ENCODE measurements at places on chromosomes 1 and 21. TPM values are rescaled to one million over a fixed set of nuclear protein-coding genes. Genes with fewer than 3 reads are reported as not detected.

DNA sequence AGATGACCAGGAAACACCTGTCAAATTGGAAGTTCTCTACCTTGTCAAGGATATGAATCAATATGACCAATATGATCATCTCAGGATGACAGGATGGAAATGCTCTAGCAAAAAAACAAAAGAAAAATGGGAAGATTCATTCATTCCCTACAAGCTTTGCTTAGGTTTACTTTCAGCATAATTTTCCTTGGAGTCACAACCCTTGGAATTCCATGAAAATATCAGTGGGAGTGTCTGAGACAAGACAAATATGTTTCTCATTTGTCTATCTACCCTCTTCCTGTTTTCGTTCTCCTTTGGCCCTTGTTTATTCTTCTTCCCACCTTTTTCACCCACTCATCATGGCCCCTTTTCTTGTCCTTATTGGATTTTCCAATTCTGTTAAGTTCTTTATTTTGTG lies 50.6 kb downstream of the COLGALT2 start:
- H3K27me3 ChIP-seq, result no peaks in the 10 kb centered on the region
- no peak overlapping the region for H3K27ac ChIP-seq
- no peaks in the 10 kb centered on the region for H3K36me3 ChIP-seq
- DNase-seq, result no peak

GRCh38 chr1:184820218-184820750 lies 65.6 kb upstream of the EDEM3 start:
- no peaks in the 10 kb centered on the region for H3K27me3 ChIP-seq
- H3K36me3 ChIP-seq, result peaks cover 67% of the 10 kb centered on the region
- peaks cover 47% of the 10 kb centered on the region for H3K4me1 ChIP-seq
- DNase-seq, result no peak

- DNase-seq, result no peak
- H3K4me3 ChIP-seq, result no peak overlapping the region
- no peaks in the 10 kb centered on the region for H3K36me3 ChIP-seq
- peaks cover 14% of the 10 kb centered on the region for H3K4me1 ChIP-seq
- no peak overlapping the region for H3K27ac ChIP-seq
Measured at GRCh38 chr1:201838381-201838780, 9.4 kb downstream of the IPO9 start.

- no peaks in the 10 kb centered on the region for H3K27me3 ChIP-seq
- H3K4me1 ChIP-seq, result no peaks in the 10 kb centered on the region
- no peak for DNase-seq
- no peaks in the 10 kb centered on the region for H3K36me3 ChIP-seq
Measured at GRCh38 chr1:180837020-180837419, 75.7 kb upstream of the KIAA1614 start.

GRCh38 chr21:35467566-35467965 lies 418.5 kb upstream of the RUNX1 start:
- H3K4me1 ChIP-seq, result no peaks in the 10 kb centered on the region
- H3K36me3 ChIP-seq, result no peaks in the 10 kb centered on the region
- H3K4me3 ChIP-seq, result no peak overlapping the region
- H3K27ac ChIP-seq, result no peak overlapping the region
- no peaks in the 10 kb centered on the region for H3K27me3 ChIP-seq

DNA sequence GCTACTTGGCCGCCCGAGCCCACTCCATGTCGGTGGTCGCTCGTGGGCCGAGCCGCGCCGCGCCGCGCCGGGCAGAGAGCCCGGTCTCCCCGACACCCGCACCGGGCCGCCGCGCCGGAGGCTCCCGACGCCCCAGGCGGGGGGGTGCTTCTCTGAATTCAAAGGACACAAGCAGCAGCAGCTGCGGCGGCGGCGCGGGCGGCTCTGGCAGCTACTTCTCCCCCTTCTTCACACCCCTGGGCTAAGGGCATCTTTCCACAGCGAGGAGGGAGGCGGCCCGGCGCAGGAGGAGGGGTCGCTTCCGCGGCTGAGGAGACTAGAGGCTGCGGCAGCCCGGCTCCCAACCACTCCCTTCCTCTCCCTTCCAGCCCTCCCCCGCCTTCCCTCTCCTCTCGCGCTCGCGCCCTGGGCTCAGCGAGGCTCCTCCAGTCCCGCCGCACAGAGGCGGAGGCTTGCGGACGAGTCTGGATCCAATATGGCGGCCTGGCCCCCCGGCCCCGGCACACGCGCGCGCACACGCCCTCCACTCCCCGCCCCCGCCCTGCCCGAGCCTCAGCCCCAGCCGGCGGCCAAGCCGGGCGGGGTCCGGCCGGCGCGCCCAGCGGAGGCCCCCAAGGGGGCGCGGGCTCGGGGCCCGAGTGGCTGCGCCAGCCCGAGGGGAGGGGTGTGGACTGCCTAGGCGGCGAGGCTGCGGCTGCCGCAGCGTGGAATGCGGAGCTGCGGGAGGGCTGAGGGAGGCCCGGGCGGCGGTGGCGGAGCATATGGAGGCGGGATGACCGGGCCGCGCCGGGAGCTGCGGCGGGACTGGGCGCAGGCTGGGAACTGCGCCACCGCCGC lies at the start of gene CDC42BPA:
CDC42BPA (minus strand) TSS at position 477 of the 837 bp plus-strand sequence. CDS start 1,310 bp downstream, outside the sequence.
- no peaks in the 10 kb centered on the region for H3K36me3 ChIP-seq
- peak within 1 kb of the TSS; percentile 87 for H3K4me3 ChIP-seq
- peak within 1 kb of the TSS; percentile 96 for H3K27ac ChIP-seq

GRCh38 chr1:58290685-58291372 lies 255.7 kb downstream of the OMA1 start:
- H3K36me3 ChIP-seq, result no peaks in the 10 kb centered on the region
- no peak for DNase-seq

DNA sequence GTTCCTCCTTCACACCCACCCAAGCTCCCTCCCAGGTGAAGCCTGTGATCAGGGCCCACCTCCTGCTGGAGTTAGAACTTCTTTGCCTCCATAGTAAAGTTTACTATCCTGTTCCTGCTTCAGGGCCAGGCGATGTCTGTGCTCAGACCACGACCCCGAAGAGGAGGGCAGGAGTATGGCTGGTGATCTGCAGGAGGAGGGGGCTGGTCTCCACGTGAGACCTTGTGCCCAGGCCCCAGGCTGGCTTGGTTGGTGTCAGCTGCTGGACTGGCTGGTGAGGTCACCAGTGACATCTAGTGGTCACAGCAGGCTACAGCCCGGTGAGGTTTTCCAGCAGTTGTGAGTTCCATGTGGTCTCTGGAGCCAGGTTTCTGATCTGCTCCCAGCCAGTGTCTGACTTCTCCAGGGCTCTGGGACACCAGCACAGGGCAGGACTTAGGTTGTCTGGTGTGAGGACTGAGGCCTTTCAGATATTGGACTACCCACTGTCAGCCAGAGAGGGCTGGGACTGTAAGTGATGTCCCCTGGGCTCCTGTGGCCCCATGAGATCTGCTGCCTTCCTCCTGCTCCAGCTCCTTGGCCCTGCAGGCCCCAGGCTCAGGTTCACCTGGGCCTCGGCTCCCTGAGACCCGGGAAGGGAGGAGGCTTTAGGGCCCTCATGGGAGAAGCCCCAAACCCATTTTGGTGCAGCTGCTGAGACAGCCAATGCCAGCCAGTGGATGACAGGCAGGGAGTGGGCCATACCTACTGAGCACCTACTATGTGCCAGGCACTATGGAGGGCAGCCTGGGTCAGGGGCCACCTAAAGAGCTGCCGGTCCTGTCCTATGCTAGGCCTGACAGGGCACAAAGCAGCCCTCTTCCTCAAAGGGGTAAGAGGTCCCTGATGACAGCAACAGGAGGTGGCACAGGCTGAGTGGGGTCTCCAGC lies 6.0 kb upstream of the UBL4B start:
- no peaks in the 10 kb centered on the region for H3K4me1 ChIP-seq
- no peaks in the 10 kb centered on the region for H3K36me3 ChIP-seq
- no peak overlapping the region for H3K27ac ChIP-seq
- no peak for DNase-seq
- no peaks in the 10 kb centered on the region for H3K27me3 ChIP-seq

DNA sequence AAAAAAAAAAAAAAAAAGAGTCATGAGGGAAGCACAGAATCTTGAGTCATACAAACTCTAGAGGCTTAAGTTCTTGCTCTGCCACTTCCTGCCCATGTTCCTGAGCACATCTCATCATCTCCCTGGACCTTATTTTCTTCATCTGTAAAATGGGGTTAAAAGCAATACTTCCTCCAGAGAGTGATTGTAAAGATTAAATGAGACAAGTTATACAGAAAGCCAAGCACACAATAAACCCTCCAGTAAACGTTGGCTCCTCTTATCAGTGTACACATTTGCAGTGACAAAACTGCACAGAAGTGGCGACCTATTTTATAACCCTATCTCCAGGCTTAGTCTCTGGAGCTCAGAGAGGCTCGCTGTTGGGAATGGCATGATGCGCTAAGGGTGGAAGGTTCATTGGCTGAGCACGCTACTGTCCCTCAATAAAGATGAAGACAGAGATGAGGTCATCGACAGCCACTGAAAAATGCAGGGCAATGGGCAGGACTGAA lies 82.1 kb downstream of the RRAGC start:
- DNase-seq, result no peak
- H3K27ac ChIP-seq, result no peak overlapping the region
- H3K4me3 ChIP-seq, result no peak overlapping the region
- H3K36me3 ChIP-seq, result no peaks in the 10 kb centered on the region

GRCh38 chr1:75539230-75540116 lies 71.4 kb downstream of the SLC44A5 start:
- H3K27me3 ChIP-seq, result no peaks in the 10 kb centered on the region
- no peak overlapping the region for H3K27ac ChIP-seq
- H3K4me3 ChIP-seq, result no peak overlapping the region
- no peaks in the 10 kb centered on the region for H3K36me3 ChIP-seq
- H3K4me1 ChIP-seq, result no peaks in the 10 kb centered on the region
- no peak for DNase-seq

- no peak for DNase-seq
- peaks cover 10% of the 10 kb centered on the region for H3K4me1 ChIP-seq
- no peak overlapping the region for H3K4me3 ChIP-seq
- H3K27me3 ChIP-seq, result no peaks in the 10 kb centered on the region
- H3K27ac ChIP-seq, result peak overlapping the region; percentile 41
Measured at GRCh38 chr1:67850151-67850551, 16.9 kb upstream of the GNG12 start.

- peaks cover 11% of the 10 kb centered on the region for H3K4me1 ChIP-seq
- H3K27me3 ChIP-seq, result no peaks in the 10 kb centered on the region
- DNase-seq, result peak; percentile 34
Measured at GRCh38 chr21:38843806-38844503, 38.2 kb downstream of the ETS2 start.

- H3K27ac ChIP-seq, result no peak overlapping the region
- no peak for DNase-seq
- peaks cover 17% of the 10 kb centered on the region for H3K4me1 ChIP-seq
- H3K36me3 ChIP-seq, result peaks cover 13% of the 10 kb centered on the region
- no peaks in the 10 kb centered on the region for H3K27me3 ChIP-seq
Measured at GRCh38 chr1:77686796-77687518, 4.5 kb upstream of the ZZZ3 start.

DNA sequence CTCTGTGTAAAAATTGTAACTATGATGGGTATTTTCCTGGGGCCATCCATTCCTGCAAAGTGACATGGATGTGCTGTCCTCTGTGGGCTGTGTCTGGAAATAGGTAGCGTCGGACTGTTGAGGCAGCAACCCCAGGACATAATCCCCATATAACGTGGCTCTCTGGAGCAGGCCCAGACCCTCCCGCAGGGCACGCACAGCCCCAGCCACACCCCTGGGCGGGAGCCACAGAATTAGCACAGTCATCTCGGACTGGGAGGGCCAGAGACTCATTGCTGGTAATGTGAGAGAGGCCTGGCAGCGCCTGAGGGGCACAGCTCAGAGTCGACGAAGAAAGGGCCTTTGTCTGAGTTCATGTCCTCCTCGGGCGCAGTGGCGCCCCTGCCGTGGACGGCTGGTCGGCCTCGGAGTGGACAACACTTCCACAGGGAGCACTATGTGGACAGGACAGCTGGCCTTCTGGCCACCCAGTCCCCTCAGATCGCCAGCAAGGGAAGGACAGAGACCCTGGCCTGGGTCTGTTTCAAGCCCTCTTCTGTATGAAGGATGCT lies 20.1 kb downstream of the SIM2 start:
- peaks cover 92% of the 10 kb centered on the region for H3K27me3 ChIP-seq
- no peaks in the 10 kb centered on the region for H3K36me3 ChIP-seq
- DNase-seq, result no peak

DNA sequence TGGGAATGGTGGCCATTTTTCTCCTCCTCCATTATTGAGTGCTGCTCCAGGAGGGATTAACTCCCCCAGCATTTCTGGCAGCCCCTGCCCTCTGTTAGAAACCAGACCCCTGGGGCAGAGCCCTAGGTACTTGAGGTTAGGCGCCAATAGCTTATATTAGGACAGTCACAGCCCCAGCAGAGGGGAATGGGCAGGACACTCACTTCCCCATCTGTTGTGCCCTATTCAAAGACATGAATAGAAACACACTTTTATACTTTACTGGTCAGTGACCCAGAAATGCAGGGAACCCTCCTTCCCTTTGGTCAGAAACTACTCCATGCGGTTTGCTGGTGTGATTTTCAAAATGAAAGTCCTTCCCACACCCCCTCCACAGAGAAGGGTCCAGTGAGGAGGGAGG lies 267.7 kb downstream of the PTBP2 start:
- no peak overlapping the region for H3K27ac ChIP-seq
- DNase-seq, result no peak
- H3K36me3 ChIP-seq, result no peaks in the 10 kb centered on the region
- H3K27me3 ChIP-seq, result no peaks in the 10 kb centered on the region
- no peaks in the 10 kb centered on the region for H3K4me1 ChIP-seq

GRCh38 chr1:18100060-18100459 lies 7.5 kb upstream of the IGSF21 start:
- H3K36me3 ChIP-seq, result no peaks in the 10 kb centered on the region
- peaks cover 5% of the 10 kb centered on the region for H3K4me1 ChIP-seq
- DNase-seq, result no peak
- no peak overlapping the region for H3K4me3 ChIP-seq

- no peak overlapping the region for H3K27ac ChIP-seq
- no peaks in the 10 kb centered on the region for H3K36me3 ChIP-seq
- H3K4me1 ChIP-seq, result no peaks in the 10 kb centered on the region
- no peak for DNase-seq
- no peak overlapping the region for H3K4me3 ChIP-seq
Measured at GRCh38 chr1:206035027-206035426, 11.3 kb upstream of the CTSE start.

DNA sequence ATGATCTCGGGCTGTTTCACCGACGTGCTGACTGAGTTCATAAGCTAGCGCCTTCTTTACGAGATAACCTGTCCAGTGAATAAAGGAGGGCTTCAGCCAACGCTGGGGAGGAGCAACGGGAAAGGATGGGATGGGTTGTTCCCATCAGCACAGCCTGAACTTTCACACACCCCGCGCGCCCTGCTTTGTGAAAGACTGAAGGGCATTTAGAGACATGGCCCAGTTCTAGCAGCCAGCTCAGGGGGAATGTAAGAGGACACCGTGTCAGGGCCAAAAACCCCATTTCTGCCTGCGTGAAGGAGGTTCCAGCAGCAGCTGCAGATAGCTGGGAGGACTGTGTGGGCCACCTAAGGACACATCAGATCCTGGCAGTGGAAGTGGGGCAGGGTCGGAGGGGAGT lies 255.1 kb upstream of the RAB4A start:
- H3K36me3 ChIP-seq, result no peaks in the 10 kb centered on the region
- no peaks in the 10 kb centered on the region for H3K4me1 ChIP-seq
- H3K4me3 ChIP-seq, result no peak overlapping the region

GRCh38 chr1:201252944-201253371 lies 30.3 kb upstream of the PKP1 start:
- no peak overlapping the region for H3K27ac ChIP-seq
- no peaks in the 10 kb centered on the region for H3K4me1 ChIP-seq
- H3K4me3 ChIP-seq, result no peak overlapping the region
- no peaks in the 10 kb centered on the region for H3K27me3 ChIP-seq

The PPFIA4 gene
- 1.6 TPM for total RNA-seq

The CCDC28B gene
- 7.6 TPM for total RNA-seq

The PDZK1 gene
- not detected for total RNA-seq

The RXFP4 gene
- total RNA-seq, result not detected

The ZBED6 gene
- total RNA-seq, result 13.8 TPM

Data from esophagus muscularis mucosa (tissue), 4 donors.